ENCODE measurements at places on chromosomes 11 and 22.

GRCh38 chr22:50584106-50585096 is 1.8 kb upstream of the CHKB start:
- DNase-seq, result no peak

- DNase-seq, result peak; percentile 52
Measured at GRCh38 chr11:110430267-110431050, 711 bp downstream of the FDX1 start.

DNA sequence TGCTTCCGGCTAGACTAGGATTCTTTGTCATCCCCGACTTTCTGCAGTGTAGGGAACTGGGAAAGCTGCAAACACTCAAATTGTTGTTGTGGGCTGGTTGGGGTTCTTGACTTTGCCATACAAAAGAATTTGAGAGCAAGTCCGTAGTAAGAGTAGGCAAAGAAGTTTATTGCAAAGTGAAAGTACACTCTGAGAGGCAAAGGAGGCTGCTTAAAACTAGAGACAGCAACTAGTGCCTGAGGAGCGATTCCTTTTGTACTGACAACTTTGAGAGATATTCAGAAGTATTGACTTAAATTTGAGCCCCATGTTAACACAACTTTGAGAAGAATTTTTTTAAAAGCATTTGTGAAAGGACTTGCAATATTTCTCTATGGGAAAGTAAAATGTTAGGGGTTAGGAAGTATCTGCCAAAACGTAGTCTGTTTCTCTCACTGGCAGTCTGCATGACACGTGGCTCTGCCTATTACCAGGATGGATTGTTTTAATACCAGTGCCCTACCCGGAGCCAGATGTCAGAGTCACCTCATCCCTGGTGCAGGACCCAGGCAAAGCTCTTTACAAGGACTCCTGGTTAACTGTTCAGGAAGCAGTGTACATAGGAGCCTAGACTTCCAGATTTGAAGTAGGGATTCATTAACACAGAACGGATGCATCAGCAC is 85.0 kb upstream of the CLPB start:
- DNase-seq, result no peak

DNA sequence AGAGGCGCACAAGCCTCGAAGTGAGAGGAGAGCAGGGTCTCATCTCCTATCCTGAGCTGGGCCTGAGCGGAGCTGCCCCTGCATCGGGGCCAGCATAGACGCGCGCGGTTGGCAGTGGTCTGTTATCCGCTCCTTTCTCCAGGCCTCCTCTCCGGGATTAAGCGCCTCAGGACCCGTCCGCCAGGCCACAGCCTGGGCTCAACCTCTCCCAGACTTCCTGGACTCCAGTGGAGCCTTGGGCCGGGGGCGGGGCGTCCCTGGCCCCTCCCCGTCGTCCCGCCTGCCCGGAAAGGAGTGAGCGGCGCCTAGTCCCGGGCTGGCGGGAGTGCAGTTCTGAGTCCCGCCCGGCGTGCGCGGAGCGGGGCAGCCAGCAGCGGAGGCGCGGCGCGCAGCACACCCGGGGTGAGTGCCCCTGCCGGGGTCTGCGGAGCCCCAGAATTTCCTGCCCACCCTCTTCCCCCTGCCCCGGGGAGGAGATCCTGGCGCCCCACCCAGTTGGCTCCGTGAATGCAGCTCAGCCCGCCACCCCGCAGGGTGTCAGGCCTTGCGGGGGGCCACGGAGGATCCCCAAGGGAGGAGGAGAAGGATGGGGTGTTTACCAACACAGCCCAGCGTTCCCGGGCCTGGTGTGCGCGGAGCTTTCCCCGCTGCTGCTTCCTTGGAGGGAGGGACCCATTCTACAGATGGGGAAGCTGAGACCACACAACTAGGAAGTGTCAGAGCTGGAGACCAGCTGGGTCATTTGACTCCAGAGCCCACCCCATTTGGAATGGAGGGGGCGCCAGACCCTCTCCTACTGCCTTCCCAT is at the start of gene TCIRG1:
TSS of gene TCIRG1 (plus strand) at position 308 of the 808 bp plus-strand sequence. CDS start 2,247 bp downstream, outside the sequence.
- peak; percentile 92 for DNase-seq

GRCh38 chr11:117519170-117519569 is 191.5 kb downstream of the CEP164 start:
- DNase-seq, result no peak

GRCh38 chr11:33333816-33334215 is 76.6 kb downstream of the HIPK3 start:
- no peak for DNase-seq

DNA sequence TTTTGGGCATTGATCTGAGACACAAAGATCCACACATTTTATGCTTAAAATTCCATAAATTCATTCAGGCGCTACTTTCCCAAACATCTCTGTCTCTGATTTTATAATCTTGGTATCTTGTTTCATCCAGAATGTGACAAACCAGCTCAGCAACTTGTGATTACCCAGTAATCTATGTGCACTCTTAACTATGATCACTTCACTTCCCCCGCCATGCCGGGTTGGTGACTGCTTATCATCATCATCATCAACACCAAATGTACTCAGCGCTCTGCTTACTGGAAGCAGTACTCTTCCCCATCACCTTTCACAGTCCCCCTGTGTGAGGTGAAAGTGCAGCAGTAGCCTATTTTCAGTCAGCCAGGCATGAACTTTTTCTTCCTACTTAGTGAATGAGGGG is 15.2 kb upstream of the MMP7 start:
- DNase-seq, result no peak

GRCh38 chr11:61553373-61554171 is 27.3 kb downstream of the SYT7 start:
- DNase-seq, result no peak

GRCh38 chr11:71483692-71484091 is 30.7 kb downstream of the NADSYN1 start:
- DNase-seq, result no peak

- DNase-seq, result no peak
Measured at GRCh38 chr11:15910761-15911160, 445.6 kb downstream of the SOX6 start.

DNA sequence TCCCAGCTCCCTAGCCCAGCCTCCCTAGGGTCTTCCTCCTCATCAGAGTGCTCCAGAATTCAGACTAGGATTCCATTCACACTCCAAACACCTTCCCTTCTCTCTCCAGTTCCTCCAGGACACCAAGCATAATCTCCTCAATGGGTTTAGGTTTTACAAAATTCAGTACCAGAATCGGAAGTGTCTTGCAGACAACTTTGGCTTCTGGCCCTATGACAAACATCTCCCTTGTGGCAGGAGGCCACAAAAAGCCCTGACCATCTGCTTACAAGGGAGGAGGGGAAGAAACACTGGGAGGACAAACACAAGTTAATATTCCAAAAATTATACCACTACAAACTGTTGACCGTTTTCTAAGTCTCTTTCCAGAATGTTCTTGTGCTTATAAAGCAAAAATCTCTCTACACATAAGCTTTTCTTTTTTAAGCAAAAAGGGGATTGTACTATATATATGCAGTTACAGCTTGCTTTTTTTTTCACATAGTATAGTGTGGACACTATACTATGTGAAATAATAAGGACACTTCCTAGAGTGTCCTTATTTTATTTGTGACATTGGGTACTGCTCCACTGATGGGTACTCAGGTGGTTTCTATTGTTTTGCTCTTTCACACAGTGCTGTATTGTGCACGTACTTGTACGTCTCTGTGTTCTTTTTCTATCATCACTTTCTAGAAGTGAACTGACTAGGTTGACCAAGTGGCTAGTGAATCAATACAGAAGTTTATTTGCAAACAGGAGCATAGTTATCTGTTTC is 78.7 kb downstream of the BDNF start:
- DNase-seq, result no peak

- DNase-seq, result no peak
Measured at GRCh38 chr11:102115557-102115956, 5.3 kb downstream of the YAP1 start.

GRCh38 chr11:293852-294661 is 5.1 kb downstream of the PGGHG start:
- DNase-seq, result no peak

DNA sequence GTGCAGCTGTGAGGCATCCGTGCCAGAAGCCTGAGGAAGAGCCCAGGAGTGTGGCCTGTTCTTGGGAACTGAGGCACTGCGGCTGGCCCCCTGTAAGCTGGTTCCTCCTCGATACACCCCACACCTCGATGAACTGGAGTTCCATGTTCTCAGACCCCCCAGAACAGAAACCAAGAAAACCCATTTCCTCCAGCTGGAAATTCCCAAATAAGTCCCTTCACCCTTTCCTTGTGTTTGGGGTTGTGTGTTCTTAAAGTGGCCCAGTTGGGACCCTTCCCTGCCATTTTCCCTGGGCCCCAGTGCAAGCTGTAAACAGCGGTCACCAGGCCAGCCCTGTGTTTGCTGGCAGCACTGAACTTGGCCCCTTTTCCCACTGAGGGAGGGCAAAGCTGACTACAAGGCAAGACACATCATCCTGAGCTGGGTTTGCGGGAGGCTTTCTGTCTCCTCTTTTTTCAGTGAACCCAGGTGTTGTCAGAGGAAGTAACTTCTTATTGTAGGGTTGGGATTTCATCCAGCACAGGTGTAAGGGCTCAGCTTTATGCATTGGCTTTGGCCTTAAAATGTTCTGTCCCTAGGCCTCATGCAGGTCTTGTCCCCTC is 60.1 kb upstream of the MPEG1 start:
- DNase-seq, result peak; percentile 77

DNA sequence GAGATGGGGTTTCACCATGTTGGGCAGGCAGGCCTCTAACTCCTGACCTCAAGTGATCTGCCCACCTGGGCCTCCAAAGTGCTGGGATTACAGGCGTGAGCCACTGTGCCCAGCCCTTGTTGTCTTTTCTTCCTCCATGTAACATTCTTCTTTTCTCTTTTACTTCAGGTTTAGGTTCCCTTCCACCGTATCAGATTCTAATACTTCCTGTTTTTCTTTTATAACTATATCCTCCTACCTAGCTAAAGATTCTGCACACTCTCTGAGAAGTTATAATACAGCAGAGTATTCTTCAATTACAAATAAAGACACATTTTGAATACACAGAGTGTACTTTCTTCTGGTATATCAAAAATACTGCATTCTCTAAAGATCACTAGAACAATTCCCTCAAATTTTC is 33.2 kb upstream of the GAB2 start:
- no peak for DNase-seq

- DNase-seq, result no peak
Measured at GRCh38 chr11:2314136-2314524, 12.3 kb downstream of the TSPAN32 start.

All from RPMI8226 (cell line).